Liver (tissue), 10 donors: ENCODE measurements at places on chromosomes 7 and 10. TPM values are rescaled to one million over a fixed set of nuclear protein-coding genes. Genes with fewer than 3 reads are reported as not detected.

The NPFFR1 gene
- not detected for total RNA-seq

The HTR7 gene
- total RNA-seq, result 0.17 TPM

The ADGRA1 gene
- 0.70 TPM for total RNA-seq

The DEPP1 gene
- 33.4 TPM for total RNA-seq

GRCh38 chr10:56622335-56622973 is 261.4 kb upstream of the ZWINT start:
- no peak for DNase-seq

GRCh38 chr7:158561659-158562058 is 26.0 kb downstream of the PTPRN2 start:
- DNase-seq, result no peak

DNA sequence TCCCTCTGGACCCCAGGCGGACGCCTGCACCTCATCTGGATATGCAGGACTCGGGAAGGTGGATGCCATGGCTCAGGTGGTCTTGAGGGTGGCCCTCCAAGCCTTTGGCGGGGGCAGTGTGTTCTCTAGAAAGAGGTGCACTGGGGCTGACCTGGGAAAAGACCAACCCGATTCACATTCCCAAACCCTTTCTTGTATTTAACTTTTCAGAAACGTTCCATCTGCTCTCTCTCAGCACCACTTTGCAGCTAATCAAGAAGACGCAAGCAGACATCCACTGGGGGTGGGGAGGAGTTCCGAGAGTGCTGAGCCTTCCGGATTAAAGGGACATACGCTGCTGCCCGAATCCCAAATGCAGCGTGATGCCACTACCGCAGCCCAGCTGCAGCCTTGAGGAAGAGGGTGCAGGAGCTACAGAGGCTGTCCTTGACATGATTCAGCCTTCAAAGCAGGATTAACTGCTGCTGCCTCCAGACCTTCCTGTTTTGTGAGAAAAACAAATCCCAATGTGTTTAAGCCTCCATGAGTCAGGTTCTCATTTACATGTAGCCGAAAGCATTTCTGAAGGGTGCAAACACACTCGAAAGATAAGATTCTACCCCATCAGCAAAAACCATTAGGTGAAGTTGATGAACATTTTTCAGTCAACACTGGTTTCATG is 39.9 kb downstream of the RBM17 start:
- no peak for DNase-seq

DNA sequence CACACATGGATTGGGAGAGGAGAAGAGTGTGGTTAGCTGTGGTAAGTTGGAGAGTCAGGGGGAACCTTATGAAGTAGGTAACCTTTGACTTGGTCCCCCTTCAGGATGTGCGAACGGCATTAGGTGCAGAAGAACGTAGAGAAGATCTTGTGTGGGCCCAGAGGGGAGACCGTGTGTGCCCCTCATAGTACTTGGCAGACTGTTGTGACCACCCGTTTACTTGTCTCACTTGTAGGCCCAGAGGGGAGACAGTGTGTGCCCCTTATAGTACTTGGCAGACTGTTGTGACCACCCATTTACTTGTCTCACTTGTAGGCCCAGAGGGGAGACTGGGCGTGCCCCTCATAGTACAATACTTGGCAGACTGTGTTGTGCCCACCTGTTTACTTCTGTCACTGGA is 2.6 kb downstream of the GTPBP4 start:
- DNase-seq, result no peak

DNA sequence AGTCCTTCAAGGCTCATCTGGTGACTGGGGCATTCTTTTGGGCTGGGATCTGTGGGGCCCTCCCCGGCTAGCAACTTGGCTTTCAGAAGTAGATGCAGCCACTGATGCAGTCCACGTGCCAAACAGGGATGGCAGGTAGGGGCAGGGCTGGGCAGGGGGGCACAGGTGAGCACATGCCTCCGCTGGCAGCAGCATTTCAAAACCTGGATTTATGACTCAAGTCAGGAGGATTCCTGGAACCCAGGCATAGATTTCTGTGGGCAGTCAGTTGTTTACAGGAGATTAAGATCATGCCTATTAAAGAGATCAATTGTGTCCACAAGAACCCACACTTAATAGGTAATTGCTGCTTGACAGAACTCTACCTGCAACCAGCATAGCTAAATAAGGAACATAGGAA is 839 bp upstream of the HABP2 start:
- no peak for DNase-seq

DNA sequence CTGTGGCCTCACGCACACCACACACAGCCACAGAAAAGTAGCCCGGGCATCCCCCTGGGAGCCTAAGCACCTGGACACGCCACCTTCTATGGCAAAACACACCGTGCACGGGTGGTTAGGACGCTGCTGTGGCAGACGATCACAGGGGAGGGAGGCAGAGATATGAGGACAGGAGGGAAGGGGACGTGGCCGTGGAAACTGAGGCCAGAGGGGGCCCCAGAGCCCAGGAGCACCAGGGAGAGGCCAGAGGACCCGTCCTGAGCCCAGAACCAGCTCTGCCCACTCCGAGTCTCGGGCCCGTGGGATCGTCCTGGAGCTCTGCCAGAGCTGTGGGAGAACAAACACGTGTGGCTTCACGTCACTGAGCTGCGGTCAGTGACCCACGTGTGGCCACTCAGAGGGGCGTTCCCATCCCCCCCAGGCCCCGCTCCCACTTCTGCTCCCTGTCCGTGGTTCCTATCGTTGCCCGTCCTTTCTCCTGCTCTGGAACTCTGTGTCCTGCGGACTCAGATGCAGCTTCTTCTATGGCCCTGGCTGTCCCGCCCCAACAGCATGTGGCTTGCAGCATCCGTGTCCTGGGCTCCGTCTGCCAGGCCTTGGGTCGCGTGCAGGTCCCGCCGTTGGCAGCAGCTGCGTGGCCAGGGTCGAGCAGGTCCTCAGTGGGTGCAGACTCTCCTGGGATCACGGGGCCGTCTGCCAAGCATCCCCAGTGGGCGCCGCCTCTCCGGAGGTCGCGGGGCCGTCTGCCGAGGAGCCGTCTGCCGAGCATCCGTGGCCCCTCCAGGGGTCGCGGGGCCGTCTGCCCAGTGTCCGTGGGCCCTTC is 31.0 kb downstream of the GET4 start:
- no peak for DNase-seq
